ENCODE measurements at places on chromosomes 2 and 18.

DNA sequence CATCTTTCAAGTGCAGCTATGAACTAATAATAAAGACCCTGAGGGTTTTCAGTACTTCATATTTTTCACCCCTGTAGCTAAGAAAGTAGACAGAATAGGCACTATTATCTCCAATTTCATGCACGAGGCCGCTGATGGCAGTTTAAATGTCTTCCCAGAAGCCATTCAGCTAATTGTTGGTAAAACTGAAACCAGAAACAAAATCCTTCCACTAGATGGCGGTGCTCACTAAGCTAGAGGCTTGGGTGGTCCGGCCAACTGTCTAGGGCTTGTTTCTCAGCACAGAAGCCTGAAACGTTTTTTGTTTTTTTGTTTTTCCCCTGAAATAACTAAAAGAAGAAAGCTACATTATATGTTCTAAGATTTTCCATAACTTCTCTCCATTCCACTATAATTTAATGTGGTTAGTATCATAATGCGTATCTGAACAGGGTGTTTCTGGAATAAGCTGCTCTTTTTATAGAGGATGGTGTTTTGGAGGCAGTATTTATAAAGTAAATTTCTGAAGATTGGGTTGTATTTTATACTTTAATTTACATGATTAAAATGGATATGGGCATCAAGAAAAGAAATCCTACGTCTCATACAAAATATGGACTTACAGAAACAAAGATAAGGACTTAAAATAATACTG lies 159.4 kb downstream of the PIK3C3 start:
- DNase-seq, result peak; percentile 62

- peak; percentile 23 for DNase-seq
Measured at GRCh38 chr2:71071681-71072398, 3.4 kb downstream of the NAGK start.

DNA sequence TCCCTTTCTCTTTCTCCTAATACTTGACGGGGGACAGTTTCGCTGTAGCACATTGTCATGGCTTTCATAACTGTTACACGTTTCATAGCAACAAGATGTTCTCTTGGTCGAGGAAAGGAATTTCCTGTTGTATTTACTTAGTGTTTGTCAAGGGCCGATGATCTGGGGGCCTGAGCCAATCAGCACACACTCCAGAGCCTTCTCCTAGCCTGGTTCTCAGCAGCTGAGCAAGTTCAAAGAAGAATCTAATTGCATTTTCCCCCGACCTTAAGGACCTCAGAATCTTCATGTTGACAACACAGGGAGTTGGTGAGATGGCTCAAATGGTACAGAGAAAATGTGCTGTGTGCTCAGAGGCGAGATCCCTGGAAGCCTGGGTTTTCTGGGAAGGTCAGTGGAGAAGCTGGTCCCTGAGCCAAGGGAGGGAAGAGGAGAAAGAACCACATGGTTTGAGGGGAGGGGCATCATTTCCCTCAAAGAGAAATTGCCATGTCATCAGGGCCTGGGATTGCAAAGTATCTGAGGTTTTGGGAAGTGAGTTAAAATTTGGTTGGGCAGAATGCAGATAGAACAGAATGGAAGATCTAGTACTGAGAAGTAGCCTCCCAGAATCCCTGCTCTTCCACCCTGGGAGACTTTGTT lies 76.9 kb upstream of the AGAP1 start:
- DNase-seq, result no peak

DNA sequence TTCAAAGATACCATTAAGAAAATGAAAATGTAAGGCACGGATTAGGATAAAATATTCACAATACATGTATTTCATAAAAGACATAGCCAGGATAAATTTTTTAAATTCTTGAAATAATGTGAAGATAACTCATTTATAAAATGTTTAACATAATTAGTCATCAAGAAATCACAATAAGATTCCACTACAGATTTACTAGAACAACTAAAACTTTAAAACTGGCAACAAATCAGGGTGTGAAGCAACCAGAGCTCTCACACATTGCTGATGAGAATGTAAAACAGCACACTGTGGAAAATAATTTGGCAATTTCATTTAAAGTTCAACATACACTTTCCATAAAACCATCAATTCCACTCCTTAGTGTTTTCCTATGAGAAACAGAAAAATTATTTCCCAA lies 89.6 kb upstream of the UBE2E3 start:
- no peak for DNase-seq

DNA sequence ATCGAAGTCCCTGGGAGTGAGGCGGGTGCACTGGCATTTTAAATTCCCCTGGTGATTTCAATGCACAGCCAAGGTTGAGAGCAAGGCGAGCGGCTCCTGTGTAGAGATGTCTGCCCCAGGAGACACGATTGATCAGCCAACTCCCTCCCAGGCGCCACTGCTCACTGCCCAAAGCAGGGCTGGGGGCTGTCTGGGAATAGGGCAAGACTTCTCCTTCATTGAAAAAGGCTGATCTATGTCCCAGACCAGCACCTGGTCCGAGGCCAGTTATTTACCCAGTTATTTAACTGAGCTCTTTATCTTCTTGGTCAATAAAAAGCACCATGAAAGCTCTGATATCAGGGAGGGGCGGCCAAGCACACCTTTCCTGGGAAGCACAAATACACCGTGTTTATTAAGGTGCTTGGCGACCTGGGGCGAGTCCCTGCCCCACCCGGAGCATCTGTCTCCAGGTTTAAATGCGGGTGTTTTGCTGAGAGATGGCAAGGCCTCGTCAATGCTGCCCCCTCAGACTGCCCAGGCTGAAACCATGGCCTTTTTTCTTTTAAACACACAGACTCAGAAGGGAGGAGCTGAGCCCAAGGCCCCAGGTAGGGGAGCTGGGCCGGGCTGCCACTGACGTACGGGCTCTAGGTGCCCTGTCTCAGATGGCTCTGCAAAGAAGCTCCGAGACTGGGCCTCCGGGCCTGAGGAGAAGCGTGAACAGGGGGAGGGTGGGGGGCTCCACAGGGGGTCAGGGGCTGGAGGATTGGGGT lies 73.9 kb upstream of the HPCAL1 start:
- DNase-seq, result peak; percentile 6

- peak; percentile 56 for DNase-seq
Measured at GRCh38 chr2:152715854-152716428, 1.3 kb downstream of the PRPF40A start.

GRCh38 chr18:10060841-10061240 lies 147.0 kb downstream of the VAPA start:
- no peak for DNase-seq

GRCh38 chr2:10168221-10168620 lies 45.7 kb downstream of the RRM2 start:
- no peak for DNase-seq

Measured in WTC11 (cell line).